Breast epithelium (tissue), 4 donors: ENCODE measurements at places on chromosomes 2 and 18. TPM values are rescaled to one million over a fixed set of nuclear protein-coding genes. Genes with fewer than 3 reads are reported as not detected.

DNA sequence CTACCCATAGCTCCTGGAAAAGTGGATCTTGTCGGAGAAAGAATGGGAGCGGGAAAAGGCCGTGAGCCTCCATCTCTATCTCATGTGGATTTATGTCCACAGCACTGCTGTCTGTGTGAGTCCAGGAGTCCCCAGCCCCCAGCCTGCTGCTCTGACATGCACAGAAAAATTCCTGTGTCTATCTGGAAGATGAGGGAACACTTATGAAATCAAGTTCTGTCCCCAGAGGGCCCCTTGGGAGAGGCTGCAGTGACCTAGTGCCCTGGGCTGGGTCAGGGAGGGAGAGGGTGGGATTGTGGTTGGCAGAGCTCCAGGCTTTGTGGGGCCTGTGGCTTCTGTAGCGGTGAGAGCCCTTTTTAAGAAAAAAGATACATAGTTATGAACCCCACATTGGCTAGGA lies 37.6 kb downstream of the HJURP start:
- no peaks in the 10 kb centered on the region for H3K27me3 ChIP-seq
- H3K4me1 ChIP-seq, result no peaks in the 10 kb centered on the region
- no peak overlapping the region for H3K27ac ChIP-seq
- H3K4me3 ChIP-seq, result no peak overlapping the region

DNA sequence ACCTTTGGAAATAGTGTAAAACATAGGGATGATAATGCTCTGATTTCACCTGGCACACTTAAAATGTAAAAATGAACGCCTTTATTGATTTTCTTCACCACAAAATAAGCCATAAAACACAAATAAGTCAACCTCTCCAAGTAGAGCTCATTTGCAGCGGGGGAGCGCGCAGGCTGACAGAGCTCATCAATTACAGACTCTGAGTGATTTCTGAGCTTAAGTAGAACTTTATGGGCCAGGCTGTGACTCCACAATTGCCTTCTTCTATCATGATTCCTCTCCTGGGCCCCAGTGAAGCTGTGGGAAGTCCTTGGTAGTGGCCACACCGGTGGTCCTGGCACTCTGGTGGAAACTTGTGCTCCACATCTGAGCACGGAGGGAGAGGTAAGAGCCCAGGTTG lies 789.0 kb upstream of the RAB6C start:
- no peak overlapping the region for H3K4me3 ChIP-seq
- H3K36me3 ChIP-seq, result no peaks in the 10 kb centered on the region
- DNase-seq, result no peak

DNA sequence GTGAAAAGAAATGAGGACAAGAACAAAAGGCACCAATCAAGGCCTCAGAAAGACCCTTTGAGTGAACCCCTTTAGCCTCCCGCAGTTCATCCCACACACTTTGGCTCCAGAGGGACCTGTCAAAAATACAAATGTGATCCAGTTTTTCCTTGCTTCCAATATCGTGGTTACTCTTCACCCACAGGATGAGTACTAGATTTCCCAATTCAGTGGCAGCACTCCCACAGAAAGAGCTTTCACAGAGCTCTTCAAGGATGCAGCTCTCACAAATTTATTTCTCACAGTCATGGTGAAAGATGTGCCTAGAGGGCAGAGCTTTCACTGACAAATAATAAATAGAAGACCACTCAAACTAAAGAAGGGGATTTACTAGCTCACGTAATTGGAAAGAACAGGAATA lies 3.0 kb upstream of the GFPT1 start:
- no peak overlapping the region for H3K4me3 ChIP-seq
- no peaks in the 10 kb centered on the region for H3K4me1 ChIP-seq
- no peak for DNase-seq
- H3K27ac ChIP-seq, result no peak overlapping the region
- H3K27me3 ChIP-seq, result no peaks in the 10 kb centered on the region

GRCh38 chr2:120861191-120861575 lies 125.5 kb downstream of the GLI2 start:
- H3K4me3 ChIP-seq, result no peak overlapping the region
- no peaks in the 10 kb centered on the region for H3K27me3 ChIP-seq
- no peaks in the 10 kb centered on the region for H3K36me3 ChIP-seq
- H3K4me1 ChIP-seq, result no peaks in the 10 kb centered on the region

Gene TTN
- total RNA-seq, result 3.5 TPM

Gene VAMP5
- 33.8 TPM for total RNA-seq

Gene UPP2
- not detected for total RNA-seq

Gene ABCG8
- 0.15 TPM for total RNA-seq

- no peak overlapping the region for H3K4me3 ChIP-seq
- no peak for DNase-seq
- H3K4me1 ChIP-seq, result no peaks in the 10 kb centered on the region
- no peak overlapping the region for H3K27ac ChIP-seq
Measured at GRCh38 chr2:48984922-48985321, 169.4 kb downstream of the FSHR start.

Gene MALT1
- 33.5 TPM for total RNA-seq

Gene CCT7
- total RNA-seq, result 180 TPM

Gene GCG
- not detected for total RNA-seq

Gene CTLA4
- total RNA-seq, result 1.8 TPM

DNA sequence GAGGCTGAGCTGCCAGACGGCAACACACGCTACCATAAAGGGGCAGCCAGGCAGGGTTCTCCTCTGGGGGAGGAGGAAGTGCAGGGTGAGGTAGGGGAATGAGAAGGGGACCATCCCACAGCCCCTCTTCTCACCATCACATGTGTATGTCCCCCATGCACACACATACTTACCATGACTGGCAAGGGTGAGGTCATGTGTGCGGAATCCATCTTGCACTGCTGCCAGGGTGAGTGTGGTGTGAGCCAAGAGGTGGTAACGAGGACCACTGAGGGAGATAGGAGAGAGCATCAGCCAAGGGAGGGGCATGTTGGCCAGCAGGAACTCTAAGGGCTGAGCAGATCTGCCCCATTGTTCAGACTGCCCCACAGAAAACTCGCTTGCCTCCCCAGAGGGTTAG lies 7.1 kb downstream of the WDR54 start:
- no peaks in the 10 kb centered on the region for H3K36me3 ChIP-seq
- no peak overlapping the region for H3K4me3 ChIP-seq
- no peak overlapping the region for H3K27ac ChIP-seq

Gene HMSD
- not detected for total RNA-seq

DNA sequence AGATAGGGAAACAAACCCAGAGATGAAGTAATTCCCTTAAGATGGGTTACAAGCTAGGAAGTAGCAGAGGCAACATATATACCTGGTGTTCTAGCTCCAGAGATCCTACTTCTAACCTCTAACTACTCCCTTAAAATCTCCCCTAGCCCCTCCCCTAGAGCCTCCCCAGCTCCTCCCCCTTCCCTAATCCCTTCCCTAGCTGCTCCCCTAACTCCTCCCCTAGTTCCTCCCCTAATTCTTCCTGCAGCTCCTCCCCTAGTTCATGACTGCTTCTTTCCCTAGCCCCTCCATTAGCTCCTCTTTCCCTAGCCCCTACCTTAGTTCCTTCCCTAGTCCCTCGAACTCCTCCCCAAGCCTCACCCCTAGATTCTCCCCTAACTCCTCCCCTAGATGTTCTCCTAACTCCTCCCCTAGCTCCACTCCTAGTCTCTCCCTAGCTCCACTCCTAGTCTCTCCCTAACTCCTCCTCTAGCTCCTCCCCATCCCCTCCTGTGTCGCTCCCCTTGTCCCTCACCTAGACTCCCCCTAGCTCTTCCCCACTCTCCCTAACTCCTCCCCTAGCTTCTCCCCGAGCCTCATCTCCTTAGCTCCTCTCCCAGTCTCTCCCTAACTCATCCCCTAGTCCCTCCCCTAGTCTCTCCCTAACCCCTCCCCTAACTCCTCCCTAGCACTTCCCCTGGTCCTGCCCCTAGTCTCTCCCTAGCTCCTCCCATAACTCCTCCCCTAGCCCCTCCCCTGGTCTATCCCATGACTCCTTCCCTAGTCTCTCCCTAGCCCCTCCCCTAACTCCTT lies 108.9 kb downstream of the CD226 start:
- no peaks in the 10 kb centered on the region for H3K36me3 ChIP-seq
- no peak overlapping the region for H3K4me3 ChIP-seq
- no peak for DNase-seq
- no peaks in the 10 kb centered on the region for H3K4me1 ChIP-seq
- no peak overlapping the region for H3K27ac ChIP-seq
- H3K27me3 ChIP-seq, result no peaks in the 10 kb centered on the region

DNA sequence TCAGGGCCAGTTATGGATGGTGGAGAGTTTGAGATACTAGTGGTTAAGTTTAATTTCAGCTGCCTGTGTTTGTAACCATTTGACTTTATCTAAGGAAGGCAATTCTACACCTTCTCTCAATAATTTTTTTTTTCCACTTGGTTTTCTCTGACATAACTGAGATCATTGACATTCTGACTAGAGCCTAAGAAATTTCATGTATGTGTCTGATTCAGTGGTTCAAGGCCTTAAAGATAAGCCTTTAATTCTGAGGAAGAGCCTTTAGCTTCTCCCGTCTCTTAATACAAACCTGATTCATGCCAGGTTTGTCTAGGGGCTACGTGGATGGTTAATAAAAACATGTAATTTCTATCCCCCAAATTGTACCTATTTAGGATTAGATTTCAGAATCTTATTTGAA lies 971.4 kb downstream of the DPP10 start:
- H3K27ac ChIP-seq, result no peak overlapping the region
- H3K4me1 ChIP-seq, result no peaks in the 10 kb centered on the region

GRCh38 chr2:219611866-219612576 lies 14.4 kb downstream of the STK11IP start:
- H3K4me1 ChIP-seq, result no peaks in the 10 kb centered on the region
- H3K27ac ChIP-seq, result no peak overlapping the region
- H3K36me3 ChIP-seq, result no peaks in the 10 kb centered on the region
- no peak for DNase-seq
- no peak overlapping the region for H3K4me3 ChIP-seq

Gene IL36RN
- not detected for total RNA-seq

Gene ICOS
- 0.64 TPM for total RNA-seq

Gene CTAGE1
- not detected for total RNA-seq

DNA sequence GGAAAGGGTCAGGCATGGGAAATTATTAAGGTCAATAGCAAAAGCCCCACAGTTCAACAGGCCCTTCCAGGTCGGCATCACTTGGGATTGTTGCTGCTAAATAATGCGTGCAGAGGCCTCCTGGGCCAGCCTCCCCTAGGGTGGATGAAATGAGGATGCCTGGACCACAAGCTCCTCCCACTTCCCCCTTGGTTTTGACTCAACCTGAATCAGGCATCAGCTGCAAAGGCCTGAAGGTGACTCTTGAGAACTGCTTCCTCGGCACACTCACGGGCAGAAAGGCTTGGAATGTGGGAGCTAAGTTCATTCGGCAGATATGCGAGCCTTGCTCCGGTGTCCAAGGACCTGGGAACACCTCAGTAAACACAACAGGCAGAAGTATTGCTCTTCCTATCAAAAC lies 69.3 kb downstream of the MBP start:
- H3K27ac ChIP-seq, result peak overlapping the region; percentile 33
- no peaks in the 10 kb centered on the region for H3K27me3 ChIP-seq
- no peak for DNase-seq
- H3K36me3 ChIP-seq, result no peaks in the 10 kb centered on the region

GRCh38 chr2:15989559-15989958 lies 49.2 kb downstream of the MYCN start:
- no peak overlapping the region for H3K27ac ChIP-seq
- no peaks in the 10 kb centered on the region for H3K27me3 ChIP-seq
- no peak overlapping the region for H3K4me3 ChIP-seq

Gene MYOM1
- 6.9 TPM for total RNA-seq

DNA sequence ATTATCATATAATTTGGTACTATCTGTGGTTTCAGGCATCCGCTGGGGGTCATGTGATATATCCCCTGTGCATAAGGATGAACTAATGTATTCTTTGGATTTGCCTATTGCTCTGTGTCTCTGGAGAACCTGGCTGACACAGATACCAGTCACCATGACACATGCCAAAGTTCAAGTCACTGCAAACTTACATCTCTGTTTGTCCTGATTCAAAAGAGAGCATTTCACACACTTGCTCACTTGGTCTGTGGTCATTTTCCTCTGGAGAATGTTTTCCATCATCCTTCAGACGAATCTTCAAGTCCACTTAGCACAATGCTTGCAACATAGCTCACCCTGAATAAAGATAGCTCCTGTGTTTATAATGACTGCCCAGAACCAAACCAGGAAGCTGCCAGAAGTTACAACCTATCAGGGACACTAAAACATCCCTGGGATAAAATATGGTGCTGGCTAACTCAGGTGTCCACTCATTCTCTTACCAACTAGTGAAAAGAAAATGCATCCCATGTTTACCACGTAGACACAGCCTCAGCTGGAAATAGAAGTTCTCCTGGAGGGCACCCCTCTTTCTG lies 18.1 kb downstream of the SULT1C3 start:
- DNase-seq, result no peak
- no peaks in the 10 kb centered on the region for H3K27me3 ChIP-seq
- no peaks in the 10 kb centered on the region for H3K4me1 ChIP-seq
- no peak overlapping the region for H3K4me3 ChIP-seq
- H3K27ac ChIP-seq, result no peak overlapping the region

Gene DTNA
- total RNA-seq, result 14.4 TPM

DNA sequence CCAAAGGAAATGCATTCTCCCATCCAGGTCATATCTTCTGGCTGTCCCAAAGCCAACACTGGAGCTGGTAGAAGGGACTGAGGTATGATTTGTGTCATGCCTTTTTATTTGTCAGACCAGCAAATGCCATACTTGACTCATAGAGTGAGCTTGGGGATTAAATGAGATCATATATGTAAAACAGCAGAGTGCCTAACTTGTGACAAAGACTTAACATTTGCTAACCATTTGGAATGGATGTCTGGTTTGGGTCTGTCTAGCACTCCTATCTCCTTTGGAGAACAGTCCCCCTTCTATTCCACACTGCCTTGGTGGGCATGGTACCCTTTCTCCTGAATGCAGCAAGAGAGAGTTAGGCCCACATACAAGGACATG lies 128.5 kb upstream of the LGALSL start:
- no peaks in the 10 kb centered on the region for H3K27me3 ChIP-seq
- H3K27ac ChIP-seq, result no peak overlapping the region
- H3K36me3 ChIP-seq, result no peaks in the 10 kb centered on the region
- H3K4me1 ChIP-seq, result peaks cover 4% of the 10 kb centered on the region
- DNase-seq, result no peak
- no peak overlapping the region for H3K4me3 ChIP-seq

DNA sequence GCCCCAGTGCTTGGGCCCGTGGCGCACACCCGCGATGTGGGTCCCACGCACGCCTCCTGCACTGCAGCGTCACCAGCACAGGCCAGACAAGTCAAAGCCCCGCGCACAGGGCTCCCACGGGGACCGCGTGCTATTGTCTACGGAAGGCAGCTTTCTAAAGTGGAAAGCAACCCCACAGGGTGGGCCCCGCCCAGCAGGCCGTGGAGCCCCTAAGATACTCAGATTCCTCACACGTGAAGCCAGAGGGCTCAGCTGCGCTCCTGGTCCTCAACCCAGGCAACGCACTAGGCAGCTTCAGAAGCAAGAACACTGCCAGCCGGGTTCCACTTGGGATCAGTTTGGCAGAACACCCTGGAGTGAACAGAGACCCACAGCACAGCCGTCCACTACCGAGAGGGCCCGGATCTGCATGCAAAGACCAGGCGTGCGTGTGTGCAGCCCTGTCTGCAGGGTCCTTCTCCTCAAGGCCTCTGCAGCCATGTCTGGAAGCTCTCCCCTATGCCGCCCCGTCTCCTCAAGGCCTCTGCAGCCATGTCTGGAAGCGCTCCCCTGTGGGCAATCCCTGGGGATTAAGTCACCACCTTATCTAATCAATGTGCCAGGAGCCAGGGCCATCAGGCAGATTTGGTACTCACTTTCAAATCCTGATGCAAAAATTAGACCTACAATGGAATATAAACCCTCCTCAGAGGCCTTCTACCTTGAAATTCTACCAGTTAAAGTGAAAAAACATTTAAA lies 231.3 kb downstream of the HDAC4 start:
- H3K27ac ChIP-seq, result no peak overlapping the region
- no peaks in the 10 kb centered on the region for H3K36me3 ChIP-seq
- no peak overlapping the region for H3K4me3 ChIP-seq
- H3K27me3 ChIP-seq, result no peaks in the 10 kb centered on the region
- DNase-seq, result no peak

Gene OSBPL6
- 1.8 TPM for total RNA-seq
